Glomerular endothelial cell (primary cell): ENCODE measurements at places on chromosomes 3 and 15. TPM values are rescaled to one million over a fixed set of nuclear protein-coding genes. Genes with fewer than 3 reads are reported as not detected.

DNA sequence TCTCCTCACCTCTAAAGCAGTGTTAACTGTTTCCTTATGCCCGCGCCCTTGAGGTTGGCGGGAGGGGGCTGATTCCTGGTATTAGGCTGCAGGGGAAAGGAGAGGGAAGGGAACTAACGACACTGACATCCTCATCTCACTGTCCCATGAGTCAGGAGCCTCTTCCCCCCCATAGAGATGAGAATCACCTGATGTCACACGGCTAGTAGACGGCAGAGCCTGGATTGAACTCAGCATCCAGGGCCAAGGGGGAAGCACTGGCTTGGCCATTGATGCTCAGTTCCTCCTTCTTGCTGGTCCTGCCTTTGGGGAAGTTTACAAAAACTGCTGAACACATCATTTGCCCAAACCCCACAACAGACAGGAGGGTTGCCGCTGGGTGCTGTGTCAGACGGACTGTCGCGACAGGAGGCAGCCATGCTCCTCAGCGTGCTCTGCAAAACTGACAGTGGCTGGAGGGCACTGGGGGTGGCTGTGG is 38.5 kb downstream of the IDH2 start:
- DNase-seq, result no peak

DNA sequence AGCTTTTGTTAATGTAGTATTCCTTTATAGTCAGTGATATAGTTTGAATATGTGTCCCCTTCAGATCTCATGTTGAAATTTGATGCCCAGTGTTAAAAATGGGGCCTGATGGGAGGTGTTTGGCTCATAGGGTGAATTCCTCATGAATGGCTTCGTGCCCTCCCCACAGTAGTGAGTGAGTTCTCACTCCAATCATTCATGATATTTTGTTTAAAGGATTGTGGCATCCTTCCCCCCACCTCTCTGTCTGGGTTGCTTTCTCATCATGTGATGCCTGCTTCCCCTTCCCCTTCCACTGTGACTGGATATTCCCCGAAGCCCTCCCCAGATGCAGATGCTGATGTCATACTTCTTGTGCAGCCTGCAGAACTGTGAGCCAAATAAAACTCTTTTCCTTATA is 649.8 kb upstream of the NR2F2 start:
- DNase-seq, result no peak

- no peak for DNase-seq
Observed at GRCh38 chr3:195007151-195007550, 263.8 kb downstream of the XXYLT1 start.

DNA sequence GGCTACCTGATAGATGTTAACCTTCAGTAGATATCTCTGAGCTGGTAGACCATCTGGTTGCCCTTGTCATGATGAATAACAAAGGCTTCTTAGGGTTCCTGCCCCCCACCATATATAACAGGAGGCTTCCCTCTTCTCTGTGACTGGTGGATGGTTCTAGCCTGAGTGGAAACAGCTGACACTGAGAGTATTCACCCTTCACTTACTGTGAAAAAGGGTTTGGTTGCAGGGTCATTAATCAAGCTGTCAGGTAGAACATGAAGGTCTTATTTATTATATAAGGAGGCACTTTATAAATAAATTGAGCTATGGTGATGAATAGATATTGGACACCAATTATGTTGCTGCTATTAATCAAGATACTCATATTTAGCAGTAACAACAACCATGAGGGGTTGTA is 58.6 kb downstream of the CACNA2D3 start:
- DNase-seq, result no peak

DNA sequence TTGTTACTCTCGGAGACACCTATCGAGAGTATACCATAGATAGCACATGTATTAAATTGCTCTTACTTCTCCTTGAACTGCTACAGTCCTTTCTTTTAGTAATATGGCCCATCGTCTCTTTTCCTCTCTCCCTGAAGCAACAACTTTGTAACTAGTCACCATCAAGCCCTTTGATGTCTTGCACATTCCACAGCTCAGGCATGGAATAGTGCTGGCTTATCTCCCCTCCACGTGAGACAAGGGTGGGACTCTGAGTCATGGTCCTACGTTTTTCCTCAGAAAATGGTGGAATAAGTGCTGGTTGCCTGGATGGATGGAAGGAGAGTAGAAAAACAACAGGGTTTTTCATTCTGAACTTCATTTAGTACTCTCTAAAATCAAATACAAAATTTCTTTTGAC is 163.3 kb upstream of the MBNL1 start:
- no peak for DNase-seq

GRCh38 chr3:182710557-182711157 is 82.6 kb upstream of the ATP11B start:
- DNase-seq, result no peak

GRCh38 chr3:123689831-123690230 is 105.0 kb upstream of the HACD2 start:
- DNase-seq, result no peak

DNA sequence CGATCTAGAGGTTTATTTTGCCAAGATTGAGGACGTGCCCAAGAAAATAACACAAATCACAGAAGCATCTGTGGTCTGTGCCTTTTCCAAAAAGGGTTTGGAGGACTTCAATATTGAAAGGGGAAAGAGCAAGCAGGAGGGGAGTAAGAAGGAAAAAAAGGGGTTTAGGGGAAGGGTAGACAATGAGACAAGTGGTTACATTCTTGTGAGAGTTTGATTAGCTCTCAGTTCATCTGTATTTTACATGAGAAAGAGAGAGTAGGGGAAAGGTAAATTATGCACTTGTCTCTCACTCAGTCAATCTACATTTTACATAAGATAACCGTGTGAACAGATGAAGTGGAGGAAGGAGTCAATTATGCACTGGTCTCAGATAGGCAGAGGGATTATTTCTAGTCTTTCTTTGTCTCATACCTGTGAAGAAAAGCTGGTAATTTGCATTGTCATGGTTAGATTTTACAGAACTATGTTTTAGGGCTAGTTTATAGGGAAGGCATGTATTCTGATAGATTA is 931.3 kb downstream of the CADM2 start:
- no peak for DNase-seq

DNA sequence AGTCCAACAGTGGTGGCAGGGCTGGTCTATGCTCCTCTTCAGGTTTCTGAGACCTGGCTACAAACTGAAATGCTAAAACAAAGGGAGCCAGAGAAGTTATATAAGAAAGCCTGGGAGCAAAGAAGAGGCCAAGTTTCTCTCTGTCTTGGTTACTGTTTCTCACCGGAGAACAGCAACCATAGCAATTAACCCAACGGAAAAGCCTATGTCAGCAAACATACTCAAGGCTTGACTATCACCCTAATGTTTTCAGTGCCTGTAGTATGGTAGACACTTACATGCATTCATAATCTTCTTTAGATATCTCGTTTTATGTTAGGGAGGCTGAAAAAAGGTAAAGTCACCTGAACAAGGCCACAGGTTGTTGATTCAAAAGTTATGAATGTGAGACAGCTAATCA is 86.3 kb upstream of the CLSTN2 start:
- DNase-seq, result no peak

- no peak for DNase-seq
Observed at GRCh38 chr3:175702956-175703355, 843.8 kb downstream of the NAALADL2 start.

DNA sequence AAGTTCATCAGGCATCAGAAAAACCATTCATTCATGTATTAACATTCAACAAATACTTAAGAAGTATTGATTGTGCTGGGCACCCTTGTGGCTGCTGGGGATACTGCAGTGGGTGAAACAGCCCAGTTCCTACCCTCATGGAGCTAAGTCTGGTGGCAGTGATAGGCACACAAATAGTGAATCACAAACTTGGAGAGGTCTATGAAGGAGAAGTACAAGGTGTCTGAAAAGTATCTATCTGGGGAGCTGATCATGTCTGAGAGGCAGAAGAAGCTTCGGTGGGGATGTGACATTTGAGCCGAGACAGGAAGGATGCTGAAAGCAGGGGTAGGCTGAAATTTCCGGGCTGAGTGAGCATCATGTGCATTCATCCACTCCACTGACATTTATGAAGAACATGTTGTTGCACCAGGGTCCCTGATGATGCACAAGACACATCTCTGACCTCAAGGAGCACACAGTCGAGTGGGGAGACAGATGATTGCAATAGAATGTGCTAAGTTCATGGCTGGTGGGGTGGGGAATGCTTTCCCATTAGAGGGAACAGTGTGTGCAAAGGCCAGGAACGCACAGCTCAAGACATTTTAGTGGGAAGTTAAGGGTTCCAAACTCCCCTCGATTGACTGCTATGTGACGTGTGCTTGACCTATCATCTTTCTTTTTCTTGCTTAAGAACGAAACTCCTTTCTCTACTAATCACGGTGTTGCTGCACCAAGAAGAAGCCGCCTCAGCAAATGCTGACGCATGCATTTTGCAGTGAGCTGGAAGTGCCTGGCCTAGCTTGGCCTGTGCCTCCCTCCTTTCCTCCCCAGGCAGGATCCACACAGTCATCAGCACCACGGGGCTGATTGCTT is 309.1 kb upstream of the ICE2 start:
- DNase-seq, result no peak

- DNase-seq, result no peak
Observed at GRCh38 chr15:90471769-90472168, 58.0 kb upstream of the CRTC3 start.

DNA sequence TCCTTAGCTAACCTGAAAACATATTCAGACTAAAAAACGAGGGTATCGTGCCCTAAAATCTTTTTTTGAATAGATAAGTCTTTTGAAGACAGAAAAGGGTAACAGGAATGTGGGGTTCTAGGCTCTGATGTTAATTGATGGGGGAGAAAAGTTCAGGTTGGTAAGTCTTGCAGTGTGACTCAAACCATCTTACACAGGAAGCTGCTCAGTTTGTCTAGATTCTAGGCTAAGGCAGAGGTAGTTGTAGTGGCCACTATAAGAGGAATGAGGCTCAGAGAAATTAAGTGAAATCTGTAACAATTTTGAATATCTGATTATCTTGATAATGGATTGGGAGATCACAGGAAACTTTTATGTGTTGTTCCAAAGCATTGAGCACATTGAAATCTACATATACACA is 267.9 kb downstream of the PDCD6IP start:
- DNase-seq, result no peak

GRCh38 chr15:66848686-66849392 is 146.8 kb downstream of the SMAD6 start:
- no peak for DNase-seq

SLC38A3 gene
- total RNA-seq, result not detected in 2 replicates

HYKK gene
- 1.2 and 3.0 TPM in 2 replicates for total RNA-seq

NEK11 gene
- total RNA-seq, result 2.3 and 6.7 TPM in 2 replicates

SCN11A gene
- 0.15 and 0.23 TPM in 2 replicates for total RNA-seq

MYL3 gene
- not detected in 2 replicates for total RNA-seq

MKRN3 gene
- 0.41 and 0.58 TPM in 2 replicates for total RNA-seq

LMCD1 gene
- total RNA-seq, result 13.4 and 23.9 TPM in 2 replicates

HACD3 gene
- 70.9 and 75.6 TPM in 2 replicates for total RNA-seq

GOLGA8T gene
- total RNA-seq, result 0.23 TPM in 1 of 2 replicates, not detected in the other

ACTC1 gene
- not detected in 2 replicates for total RNA-seq

DCBLD2 gene
- total RNA-seq, result 175 and 193 TPM in 2 replicates

FNDC3B gene
- total RNA-seq, result 134 and 263 TPM in 2 replicates

INSYN1 gene
- 0.05 and 0.82 TPM in 2 replicates for total RNA-seq
